ENCODE measurements at places on chromosomes 3 and 15. TPM values are rescaled to one million over a fixed set of nuclear protein-coding genes. Genes with fewer than 3 reads are reported as not detected.

GRCh38 chr3:191300422-191300821, 28.8 kb upstream of the CCDC50 start:
- no peak for DNase-seq

The GPR62 gene
- total RNA-seq = not detected

DNA sequence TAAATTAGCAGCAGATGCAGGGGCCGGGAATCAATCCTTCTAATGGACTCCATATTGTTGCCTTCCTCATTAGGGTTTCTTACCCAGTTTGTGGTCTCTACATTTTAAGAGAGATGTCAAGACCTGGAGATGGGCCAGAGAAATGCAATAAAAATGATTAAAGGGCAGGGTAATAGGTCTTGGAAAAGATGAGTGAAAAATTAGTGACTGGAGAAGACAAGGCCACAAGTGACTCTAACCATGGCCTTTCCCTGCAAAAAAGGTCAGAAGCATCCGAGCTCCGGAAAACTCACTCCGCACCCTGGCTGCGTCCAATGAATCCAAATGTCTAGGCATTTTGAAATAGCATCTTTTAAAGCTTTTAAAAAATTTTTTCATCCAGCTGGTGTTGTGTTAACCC, 152.8 kb downstream of the ARRDC4 start:
- DNase-seq = no peak

The CSPG5 gene
- total RNA-seq = 0.09 TPM

GRCh38 chr15:34335176-34336032, 2.2 kb downstream of the SLC12A6 start:
- DNase-seq = peak; percentile 42

The MYD88 gene
- 8.3 TPM for total RNA-seq

GRCh38 chr3:120286465-120286864, 1.4 kb upstream of the GPR156 start:
- DNase-seq = peak; percentile 51

DNA sequence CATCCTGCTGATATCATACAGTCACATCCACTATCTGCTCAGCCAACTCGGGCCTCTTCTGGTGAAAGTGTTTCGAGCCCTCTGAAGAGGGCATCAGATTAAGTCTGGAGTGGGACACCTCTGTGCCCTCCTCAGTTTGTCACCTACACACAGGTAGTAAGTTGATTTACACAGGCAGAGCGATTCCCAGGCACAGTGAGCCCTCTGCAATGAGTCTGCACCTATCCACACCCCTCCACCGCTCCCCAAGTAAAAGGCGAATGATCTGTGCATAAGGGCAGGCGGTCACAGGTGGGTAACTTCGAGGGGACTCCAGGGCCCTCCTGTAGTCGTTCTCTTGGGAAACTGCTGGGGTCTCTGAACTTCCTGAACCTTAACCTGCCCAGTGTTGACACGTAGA, 152.0 kb downstream of the ATP10A start:
- no peak for DNase-seq

The ZNF148 gene
- 62.9 TPM for total RNA-seq

GRCh38 chr15:98770984-98771383, 122.6 kb downstream of the IGF1R start:
- no peak for DNase-seq

The OIP5 gene
- total RNA-seq = 0.25 TPM

The ACKR4 gene
- total RNA-seq = 11.4 TPM

- DNase-seq = no peak
These were observed 156.6 kb upstream of the IL12A start for GRCh38 chr3:159832024-159832423.

DNA sequence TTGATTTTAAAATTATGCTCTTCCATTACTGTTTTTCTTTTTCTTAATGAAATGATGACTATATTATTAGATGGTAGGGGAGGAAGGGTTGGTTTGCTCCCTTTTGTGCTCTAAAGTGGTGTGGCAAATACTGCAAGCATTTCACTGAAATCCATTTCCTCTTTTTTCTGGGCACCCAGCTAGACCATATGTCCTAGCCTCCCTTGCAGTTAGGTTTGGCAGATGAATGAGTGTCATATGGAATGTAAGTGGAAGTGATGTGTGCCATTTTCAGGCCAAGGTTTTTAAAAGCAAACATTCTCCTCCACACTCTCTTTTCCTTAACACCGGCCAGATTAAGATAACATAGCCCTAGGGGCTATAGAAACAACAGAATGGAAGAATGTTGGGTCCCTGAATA, 363.0 kb downstream of the FGF12 start:
- no peak for DNase-seq

All from fibroblast of the aortic adventitia (primary cell).